Foreskin melanocyte (primary cell): ENCODE measurements at places on chromosomes 1 and 21.

DNA sequence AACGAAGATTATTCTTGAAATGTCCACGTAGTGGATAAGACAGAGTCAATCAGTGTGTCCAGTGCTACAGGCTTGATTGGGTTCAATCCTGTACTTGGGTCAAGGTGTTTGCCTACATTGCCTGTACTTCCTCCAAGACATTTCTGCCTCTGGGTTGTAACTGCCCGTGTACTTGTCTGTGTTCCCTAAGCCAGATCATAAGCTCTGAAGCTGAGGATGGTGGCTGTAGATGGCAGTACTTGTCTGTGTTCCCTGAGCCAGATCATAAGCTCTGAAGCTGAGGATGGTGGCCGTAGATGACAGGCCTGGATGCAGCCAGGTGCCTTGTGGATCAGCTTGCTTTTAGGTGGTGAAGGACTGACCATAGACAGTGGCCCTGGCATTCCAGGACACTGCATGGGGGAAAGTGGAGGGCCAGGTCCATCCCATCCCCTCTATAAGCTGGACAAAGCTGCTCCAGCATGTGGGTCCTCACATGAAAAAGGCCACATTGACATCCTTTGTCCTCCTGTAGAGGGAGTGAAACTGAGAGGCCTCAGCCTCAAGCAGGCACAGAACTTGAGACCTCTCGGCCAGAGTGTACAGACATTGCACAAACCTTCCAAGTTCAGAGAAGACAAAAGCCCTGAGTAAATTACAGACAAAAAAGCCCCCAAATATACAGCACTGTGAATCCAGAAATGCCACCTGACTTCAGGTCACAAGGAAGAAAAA is 2.0 kb upstream of the SRM start:
- DNase-seq, result no peak

DNA sequence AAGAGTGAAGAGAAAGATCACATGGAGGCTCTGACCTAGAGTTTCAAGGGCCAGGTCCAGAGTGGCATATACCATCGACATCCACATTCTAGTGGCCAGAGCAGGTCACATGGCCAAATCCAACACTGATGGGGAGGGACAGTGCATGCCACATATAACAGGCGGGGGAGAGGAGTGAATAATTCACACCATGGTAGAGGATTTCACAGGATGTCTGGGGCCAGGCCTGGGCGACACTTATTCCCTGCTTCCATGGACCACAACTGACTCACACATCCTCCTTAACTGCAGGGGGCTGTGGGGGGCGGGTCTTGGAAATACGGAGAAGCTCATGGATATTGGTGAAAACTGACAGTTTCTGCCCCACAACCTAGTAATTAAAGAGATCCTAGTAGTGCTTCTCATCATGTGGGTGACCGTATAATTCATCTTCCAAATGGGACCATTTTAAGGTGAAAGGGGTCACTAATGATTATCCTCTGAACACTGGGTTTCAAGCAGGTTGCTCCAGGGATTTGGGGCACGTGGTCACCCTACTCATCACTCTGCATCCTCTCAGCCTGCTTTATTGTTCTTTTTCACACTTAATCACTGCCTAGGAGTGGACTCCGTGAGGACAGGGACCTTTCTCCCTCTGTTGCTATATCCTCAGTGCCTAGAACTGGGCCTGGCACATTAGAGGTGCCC is 44.0 kb downstream of the IGSF21 start:
- no peak for DNase-seq

GRCh38 chr21:25406887-25407579 is 200.2 kb downstream of the MRPL39 start:
- no peak for DNase-seq

DNA sequence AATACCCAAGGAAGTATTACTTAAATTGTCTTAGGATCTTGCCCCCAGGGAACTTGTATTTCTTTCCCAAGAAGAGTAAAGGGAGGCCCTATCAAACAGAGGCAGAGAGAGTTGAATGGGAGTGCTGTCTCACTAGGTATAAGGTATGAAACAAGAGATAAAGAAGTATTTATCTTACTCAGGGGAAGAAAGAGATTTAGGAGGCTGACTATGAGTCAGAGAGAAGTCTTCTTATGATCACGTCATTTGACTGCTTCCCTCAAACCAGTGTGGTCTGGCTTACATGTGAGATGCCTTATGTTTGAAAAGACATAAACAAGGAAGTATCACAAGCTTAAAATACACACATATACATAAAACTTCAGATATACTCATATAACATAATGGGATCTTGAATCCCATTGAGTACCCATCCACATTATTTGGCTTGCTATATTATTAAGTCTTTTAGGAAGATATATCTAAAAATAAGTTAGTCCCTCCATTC is 29.6 kb downstream of the DUSP10 start:
- peak; percentile 93 for DNase-seq

- DNase-seq, result no peak
Observed at GRCh38 chr1:71788113-71788512, 494.2 kb downstream of the NEGR1 start.

- no peak for DNase-seq
Observed at GRCh38 chr1:228157729-228158126, 7.9 kb upstream of the IBA57 start.

GRCh38 chr1:14926229-14926628 is 227.3 kb upstream of the TMEM51 start:
- no peak for DNase-seq

DNA sequence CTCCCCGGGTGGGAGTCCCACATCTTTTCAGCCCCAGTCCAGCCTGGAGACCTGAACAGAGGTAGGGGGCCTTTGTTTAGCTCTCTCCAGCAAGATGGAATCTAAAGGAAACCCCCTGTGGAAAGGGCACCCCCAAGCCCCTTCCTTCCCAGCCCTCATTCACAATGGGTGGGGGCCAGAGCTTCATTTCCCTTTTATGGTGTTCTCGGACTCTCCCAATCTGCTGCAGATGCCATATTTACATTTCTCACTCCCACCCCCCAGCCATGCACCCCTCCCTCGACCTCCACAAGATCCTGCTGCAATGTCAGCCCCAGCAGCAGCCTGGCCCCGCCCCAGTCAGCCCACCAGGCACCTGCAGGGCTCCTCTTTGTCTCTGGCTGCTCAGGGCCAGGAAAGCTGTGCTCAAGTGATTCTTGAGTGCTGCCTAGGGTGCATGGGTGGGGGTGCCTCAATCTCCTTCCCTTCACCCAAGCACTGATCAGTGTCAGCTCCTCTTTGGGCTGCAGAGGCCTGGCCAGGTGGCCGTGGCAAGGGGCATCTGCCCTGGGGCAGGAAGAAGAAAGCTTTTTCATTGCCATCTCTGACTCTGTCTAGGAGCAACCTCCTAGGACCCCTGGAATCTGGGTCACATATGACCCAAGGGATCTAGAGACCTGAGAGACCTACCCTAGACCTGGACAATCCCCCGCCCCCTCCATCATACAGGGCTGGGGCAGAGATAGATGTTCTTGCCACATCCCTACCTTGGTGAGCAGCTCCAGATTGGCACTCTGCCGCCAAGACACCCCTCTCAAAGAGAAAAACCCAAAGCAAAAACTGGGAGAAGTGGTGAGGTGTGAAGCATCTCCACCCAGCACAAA is 1.7 kb downstream of the KIF21B start:
- no peak for DNase-seq

DNA sequence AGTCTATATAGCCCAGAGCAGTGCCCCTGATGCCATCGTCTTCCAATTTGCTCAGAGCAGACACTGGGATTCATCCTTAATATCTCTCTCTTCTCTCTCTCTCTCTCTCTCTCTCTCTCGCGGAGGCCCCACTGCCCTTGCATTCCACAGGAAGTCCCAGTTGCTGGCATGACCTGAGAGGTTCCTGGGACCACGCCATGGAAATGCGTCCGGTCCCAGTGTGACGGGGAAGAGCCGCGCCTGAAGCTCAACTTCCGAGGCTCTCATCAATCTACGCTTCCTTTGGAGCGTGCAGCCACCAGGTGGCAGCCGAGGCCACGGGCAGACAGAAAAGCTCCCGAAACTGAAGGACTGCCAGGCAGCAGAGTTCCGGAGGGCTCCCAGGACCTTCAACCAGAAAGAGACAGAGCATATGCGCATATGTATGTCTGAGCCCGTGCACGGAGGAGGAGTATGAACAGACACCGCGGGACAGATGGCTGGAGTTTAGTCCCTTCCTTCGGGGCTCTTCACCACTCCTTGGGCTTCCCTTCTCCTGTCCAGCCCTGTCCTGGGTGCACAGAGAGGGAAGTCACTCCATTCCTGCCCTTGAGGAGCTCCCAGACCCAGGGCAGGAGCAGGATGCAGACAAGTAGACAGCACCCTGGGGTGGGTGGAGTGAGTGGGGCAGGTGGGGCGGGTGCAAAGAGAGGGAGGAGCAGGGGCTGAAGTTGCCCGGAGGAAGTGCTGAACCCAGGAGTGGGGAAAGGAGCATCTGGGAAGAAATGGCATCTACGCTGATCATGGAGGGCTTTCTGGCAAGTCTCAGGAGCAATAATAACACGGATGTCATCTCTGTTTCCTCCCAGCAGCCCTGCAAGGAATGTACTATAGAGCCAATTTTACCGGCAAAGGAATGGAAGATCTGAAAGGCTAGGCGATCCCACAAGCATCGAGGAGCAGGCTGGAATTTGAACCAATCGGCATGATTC is 10.5 kb downstream of the PDZK1IP1 start:
- peak; percentile 87 for DNase-seq

- no peak for DNase-seq
Observed at GRCh38 chr1:61752921-61753389, 10.7 kb downstream of the PATJ start.

DNA sequence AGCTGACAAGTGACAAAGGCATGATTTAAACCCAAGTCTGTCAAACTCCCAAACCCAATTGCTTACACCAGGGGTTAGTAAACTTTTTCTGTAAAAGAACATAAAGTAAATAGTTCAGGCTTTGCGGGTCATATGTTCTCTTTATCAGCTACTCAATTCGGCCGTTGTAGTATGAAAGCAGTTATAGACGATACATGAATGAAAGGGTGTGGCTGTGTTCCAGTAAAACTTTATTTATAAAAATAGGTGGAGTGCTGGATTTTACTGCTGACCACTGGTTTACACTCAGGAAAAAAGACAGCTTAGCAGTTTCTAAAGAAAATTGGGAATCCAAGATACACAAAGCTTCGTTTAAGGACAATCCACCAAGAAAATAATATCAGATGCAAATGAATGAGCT is 124.3 kb upstream of the BCL9 start:
- DNase-seq, result no peak

DNA sequence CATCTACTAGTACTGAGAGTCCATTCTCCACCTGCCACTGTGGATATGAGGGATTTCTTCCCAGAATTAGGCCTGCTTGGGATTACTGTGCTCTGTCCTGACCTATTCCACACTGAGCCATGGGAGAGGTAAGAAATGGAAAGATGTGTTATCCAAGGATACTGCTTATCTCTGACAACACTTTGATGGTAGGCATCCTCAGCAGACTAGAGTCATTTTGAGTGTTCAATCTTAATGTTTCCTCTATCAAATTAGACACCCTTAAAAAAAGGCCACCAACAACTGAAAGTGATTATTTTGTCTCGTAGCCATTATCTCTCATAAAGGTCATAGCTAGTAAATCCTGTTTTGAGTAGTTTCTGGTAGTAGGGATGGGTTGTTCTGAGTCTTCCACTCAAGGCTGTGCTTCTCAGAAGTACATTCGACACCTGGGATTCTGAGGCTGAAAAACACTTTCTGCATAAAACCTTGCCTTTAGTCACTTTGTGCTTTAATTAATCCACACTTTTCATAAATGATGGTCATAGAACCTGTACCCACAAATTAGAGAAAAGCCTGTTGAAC is 8.8 kb downstream of the ATPAF1 start:
- DNase-seq, result no peak

GRCh38 chr1:95286479-95286878 is 52.5 kb downstream of the RWDD3 start:
- DNase-seq, result no peak

DNA sequence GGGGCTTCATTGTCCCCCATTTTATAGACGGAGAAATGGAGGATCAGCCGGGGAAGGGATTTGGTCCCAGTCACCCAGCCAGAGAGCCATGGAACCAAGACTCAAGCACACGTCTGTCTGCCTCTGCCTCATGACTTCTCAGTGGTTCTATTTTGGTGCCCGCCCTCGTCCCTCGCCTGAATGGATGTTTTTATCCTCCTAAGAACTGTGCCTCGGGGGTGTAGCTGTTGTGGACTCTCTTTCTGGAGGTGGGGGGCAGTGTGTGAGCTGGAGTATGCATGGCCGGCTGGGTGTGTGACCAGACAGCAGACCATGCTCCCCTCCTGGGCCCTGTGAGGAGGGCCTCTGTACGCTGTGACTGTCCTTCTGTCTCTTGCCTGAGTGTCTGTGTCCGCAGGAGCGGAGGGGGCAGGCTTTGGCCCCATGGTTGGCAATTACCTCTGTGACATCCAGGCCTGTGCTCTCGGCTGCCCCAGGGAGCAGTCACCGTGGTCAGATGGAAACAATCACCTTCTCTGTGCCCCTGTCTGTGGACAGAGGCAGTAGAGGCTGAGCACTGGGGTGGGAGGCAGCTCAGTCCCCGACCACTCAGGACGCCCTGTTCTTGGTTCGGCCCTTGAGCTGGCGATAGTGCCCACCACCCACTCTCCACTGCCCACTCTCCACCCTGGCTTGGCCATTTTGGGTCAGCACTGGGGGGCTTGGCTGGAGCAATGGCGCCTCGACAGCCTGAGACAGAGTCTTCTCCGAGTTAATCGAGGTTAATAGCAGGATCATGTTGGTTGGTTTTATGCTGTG is 20.4 kb downstream of the WNT4 start:
- peak; percentile 97 for DNase-seq

DNA sequence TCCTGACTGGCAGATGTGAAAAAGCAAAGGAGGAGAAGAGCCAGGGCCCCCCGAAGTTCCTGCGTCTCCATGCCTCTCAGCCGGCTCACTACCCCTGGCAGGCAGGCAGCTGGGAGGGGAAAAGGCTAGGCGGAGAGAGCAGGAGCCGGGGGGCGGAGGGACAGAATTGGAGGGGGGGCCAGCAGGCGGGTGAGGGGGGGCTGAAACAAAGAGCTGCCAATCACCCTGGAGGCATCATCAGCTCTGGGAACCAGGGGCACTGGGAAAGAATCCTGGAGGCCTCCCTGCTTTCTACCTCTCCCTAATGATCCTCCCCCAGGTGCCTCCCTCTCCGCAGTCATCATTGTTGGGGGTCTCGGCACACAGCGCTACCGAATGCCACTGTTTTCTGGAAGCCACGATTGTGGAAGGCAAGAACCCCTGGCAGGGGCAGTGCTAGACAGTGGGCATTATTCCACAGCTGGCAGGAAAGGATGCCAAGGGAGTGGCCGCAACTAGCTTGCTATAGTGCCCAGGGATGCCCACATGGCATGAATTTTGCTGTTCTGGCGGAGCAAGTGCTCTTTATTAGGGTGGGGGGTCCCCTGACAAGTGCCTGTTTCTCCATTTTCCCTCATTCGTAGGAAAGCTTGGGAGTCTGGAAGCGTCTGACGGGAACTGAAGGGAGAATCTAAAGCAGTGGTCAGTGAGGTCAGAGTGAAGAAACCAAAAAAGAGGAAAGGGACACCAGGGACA is at the start of gene THBS3:
Gene THBS3 (minus strand): TSS at position 92 of the 735 bp plus-strand sequence. CDS start 21 bp downstream, at position 71.
- no peak for DNase-seq

DNA sequence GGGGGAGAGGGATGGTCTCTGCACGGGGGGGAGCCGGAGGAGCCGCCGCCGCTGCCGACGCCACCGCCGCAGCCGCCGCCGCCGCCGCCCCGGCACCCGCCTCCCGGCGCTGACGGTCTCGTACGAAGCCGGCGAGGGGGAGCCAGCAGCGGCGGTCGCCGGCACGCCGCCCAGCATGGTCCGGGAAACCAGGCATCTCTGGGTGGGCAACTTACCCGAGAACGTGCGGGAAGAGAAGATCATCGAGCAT is 311 bp downstream of the SPEN start:
- DNase-seq, result no peak
